ENCODE measurements at places on chromosomes 1 and 21. TPM values are rescaled to one million over a fixed set of nuclear protein-coding genes. Genes with fewer than 3 reads are reported as not detected.

DNA sequence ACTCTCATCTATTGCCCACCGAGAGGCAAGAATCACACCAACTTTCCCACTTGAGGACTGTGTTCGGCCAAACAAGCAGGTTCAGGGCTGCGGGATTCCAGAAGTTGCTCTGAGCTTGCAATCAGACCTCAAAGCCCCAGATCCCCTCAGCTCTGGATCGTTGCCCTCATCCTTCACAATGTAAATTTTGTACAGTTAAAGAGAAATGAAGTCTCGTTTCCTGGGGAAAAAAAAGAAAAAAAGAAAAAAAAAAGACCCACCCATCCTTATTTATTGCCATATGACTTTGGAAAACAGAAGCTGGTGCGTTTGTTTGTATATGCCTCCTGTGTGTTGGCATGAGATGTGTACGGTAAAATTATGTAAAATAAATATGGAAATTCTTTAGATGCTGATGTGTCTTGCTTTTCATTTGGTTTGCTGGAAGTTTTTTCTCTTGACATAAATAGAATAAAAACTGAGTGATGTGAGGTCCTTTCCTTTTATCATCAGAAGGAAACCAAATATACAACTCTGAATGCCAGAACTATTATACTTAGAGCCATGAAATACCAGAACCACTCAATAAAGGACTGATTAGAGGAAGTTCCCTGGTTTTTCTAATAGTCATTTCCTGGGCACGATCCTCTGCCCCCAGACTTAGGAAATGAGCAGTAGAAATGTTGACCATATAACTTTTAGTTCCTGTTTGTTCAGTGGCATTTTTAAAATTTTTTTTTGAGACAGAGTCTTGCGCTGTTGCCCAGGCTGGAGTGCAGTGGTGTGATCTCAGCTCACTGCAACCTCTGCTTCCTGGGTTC is 48.7 kb downstream of the LHX4 start:
- no peak for DNase-seq

DNA sequence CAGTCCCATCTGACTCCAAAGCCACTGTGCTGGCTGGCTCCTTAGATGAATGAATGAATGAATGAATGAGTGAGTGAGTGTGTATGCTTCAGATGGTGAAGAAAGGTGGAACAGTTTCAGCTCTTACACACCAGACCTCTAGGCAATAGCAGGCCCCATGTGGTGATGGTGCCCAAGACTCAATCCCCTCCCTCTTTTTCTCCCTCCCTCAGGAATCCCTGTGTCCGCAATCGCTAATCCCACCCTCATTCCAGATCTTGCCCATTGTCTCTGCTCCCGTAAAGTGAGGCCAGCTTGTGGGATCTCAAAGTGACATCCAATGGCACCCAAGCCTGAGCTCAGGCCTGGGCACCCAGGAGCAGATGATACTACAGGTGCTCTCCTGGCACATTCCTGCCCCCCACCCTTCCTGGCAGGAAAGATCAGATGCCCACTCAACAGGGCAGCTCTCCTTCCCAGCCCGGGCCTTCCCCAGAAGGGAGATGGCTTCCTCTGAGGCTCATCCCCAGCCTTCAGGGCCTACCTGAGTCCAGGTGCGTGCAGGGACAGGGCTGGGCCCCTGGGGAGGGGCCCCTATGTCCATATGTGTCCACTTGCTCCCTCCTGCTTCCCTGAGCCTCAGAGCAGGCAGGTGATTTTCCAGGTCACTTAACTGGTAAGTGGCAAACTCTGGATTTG is 106.4 kb downstream of the HMGB4 start:
- DNase-seq: no peak

GRCh38 chr1:217049721-217050120 is 326.5 kb upstream of the ESRRG start:
- DNase-seq: no peak

- DNase-seq: no peak
Observed at GRCh38 chr1:224383218-224383617, 26.5 kb downstream of the CNIH4 start.

GRCh38 chr1:60622486-60622885 is 459.9 kb upstream of the NFIA start:
- no peak for DNase-seq

DNA sequence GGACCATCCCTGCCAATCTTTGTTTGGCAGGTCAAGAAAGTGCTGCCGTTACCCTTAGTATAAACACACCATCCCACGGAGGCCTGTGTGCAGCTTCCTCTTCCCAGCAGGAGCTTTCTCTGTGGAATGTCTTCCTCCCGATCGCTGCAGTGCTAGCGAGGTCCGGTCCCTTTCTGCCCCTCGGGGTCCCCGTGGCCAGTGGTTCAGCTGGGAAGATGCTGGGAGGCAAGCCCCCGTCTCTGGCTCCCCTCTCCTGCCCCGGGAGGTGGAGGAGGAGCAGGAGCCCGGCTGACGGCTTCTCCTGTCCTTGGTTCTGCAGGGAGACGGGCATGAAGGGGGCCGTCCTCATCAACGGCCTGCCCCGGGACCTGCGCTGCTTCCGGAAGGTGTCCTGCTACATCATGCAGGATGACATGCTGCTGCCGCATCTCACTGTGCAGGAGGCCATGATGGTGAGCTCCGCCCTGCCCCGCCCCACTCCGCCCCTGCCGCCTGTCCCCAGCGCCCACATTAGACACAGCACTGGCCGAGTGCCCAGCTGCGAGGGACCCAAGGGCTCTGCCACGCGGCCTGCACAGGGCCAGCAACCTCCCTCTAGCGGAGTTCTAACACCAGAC is 42.1 kb downstream of the TFF3 start:
- no peak for DNase-seq

Gene TLR5
- 0.32 TPM for total RNA-seq

DNA sequence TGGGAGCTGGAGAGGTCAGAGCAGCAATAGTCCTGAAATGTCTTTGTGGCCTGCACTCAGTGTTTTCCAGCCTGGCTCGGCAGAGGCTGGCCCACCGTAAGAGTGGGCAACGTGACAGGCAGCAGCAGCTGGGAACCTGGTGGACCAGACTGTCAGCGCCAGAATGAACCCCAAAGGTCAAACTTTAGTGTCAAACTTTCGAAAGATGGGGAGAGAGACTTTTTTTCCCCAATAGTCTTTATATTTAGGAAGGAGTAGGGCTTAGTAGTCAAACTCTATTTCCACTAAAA is 10.3 kb downstream of the BLACAT1 start:
- no peak for DNase-seq

Gene CD1E
- not detected for total RNA-seq

DNA sequence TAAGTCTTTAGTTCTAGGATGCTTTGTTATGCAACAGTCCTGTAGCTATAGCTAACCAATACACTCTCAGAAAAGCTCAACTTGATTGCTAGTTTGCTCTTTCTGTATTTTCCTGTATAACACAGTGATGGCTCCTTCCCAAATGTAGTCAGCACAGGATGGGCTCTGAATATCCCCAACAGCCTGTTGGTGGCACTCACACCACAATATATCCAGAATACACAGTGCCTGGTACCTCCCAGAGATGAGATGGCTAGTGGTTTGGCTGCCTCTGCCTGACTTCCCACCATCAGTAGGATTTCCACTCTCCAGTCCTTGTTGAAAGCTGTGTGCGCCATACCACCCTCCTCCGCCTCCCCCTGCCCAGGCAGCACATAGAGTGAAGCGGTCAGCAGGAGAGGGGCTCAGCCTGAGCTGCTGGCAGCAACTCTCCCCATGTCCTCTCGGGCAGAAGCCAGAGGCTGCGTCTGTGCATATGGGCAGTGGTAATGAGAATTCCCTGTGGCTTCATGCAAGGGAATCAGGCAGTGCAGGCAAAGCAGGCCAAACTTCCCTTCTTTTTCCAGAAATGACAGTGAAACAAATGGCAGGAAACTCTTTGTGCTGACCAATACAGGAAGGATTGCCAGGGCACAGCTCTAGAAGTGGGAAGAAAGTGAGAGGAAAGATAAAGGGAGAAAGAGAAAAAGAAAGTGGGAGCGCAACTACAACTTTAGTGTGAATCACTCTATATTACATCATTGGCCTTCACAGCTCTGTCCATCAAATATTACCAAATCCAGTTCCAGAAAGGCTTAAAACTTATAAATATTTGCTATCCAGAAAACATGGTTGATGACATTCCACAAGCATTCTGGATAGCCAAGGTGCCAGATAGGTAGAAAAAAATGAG is 49.7 kb downstream of the LMX1A start:
- no peak for DNase-seq
